ENCODE measurements at places on chromosomes 7 and 10. TPM values are rescaled to one million over a fixed set of nuclear protein-coding genes. Genes with fewer than 3 reads are reported as not detected.

- no peak for DNase-seq
These were observed 18.8 kb upstream of the GGCT start for GRCh38 chr7:30523466-30523865.

DNA sequence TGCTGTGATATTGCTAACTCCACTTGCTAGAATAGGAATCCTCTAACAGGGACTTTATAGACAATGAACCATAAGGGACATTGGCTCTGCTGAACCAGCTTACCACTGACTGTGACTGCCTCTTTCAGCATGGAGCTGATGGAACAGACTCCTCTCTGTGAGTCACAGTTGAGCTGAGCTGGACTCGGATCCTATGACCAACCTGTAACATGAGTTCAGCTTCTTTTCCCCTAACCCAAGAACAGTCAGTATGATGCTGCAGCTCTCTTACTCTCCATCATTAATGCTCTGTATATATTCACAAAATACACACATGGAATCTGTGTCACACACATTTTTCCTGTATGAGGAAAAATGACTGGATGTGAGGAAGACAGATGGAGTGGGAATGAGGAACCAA is 177.9 kb upstream of the BET1 start:
- no peak for DNase-seq

GRCh38 chr7:75572814-75573213 is 80.7 kb downstream of the SPDYE5 start:
- DNase-seq, result no peak

GRCh38 chr7:142477079-142477651 is 219.3 kb upstream of the PRSS58 start:
- DNase-seq, result no peak

GRCh38 chr7:25675789-25676474 is 447.6 kb upstream of the NPVF start:
- no peak for DNase-seq

DNA sequence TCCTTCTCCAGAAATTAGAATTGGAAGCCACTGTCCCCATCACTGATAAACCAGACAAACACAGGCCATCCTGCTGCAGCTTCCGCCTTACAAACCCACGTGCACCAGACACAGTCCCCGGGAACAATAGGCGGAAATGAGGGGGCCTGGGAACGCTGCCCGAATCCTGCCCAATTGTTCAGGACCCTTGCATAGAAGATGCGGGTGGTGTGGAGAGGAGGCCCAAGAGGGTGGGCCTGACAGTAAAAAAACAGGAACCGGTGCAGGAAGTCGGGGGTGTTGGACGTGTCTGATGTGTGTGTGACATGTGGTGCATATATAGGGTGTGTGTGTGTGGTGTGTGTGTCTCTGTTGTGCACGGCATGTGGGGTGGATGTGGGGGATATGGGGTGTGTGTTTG is 26.5 kb upstream of the CHST15 start:
- no peak for DNase-seq

DNA sequence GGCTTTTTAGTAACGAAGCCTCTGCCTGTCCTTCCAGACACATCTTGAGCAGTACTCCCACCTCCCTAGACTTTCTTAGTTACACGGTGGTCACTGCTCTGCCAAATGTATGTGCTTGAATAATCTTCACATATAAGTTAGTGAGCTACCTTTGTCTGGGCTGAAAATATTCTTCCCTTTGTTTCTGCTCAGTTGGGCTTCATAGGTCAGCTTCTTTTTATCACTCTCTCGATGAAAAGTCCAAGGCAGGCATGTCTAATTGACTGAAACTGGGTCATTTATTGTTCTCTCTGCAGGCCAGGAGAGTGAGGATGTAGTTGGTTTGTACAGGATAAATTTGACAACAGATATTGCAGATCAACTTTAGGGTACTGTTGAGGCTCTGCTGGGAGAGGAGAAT is 636.7 kb upstream of the IGFBP3 start:
- DNase-seq, result no peak

GRCh38 chr10:5644930-5645329 is 21.5 kb downstream of the ASB13 start:
- no peak for DNase-seq

DNA sequence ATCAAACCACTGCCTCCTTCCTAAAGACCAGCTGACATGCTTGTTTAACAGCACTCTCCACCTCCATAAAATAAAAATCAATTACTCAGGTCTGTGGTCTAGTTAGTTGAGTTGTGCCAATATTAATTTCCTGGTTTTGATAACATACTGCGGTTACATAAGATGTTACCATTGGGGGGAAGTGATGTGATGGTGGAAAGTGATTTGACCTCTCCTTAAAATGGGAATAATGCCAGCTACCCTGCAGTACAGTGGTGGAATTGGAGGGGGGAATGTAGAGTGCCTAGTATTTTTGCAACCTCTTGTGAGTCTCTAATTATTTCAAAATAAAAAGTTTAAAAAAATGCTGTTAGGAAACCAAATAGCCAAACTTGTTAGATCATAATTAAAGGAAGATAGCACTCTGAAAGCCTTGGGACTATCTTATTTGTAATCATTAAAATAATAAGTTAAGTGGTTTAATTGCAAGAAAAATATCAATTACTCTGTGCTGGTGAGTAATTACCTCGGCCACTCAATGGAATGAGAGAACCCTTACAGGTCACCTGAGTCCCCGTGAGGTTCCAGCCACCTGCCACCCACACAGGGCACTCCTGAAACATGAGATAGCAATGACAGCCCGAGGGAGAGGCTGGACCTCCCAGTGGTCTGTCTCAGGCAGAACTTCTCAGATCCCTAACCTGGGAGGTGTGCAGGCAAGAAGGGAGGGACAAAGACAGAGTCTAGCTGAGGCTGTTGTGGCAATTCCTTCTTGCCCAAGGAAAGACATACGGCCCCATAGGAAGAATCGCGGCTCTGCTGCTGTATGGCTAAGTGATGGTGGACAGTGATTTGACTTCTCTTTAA is 94.1 kb downstream of the SH3PXD2A start:
- no peak for DNase-seq

GRCh38 chr10:60597513-60597912 is 180.8 kb upstream of the CDK1 start:
- DNase-seq, result no peak

DNA sequence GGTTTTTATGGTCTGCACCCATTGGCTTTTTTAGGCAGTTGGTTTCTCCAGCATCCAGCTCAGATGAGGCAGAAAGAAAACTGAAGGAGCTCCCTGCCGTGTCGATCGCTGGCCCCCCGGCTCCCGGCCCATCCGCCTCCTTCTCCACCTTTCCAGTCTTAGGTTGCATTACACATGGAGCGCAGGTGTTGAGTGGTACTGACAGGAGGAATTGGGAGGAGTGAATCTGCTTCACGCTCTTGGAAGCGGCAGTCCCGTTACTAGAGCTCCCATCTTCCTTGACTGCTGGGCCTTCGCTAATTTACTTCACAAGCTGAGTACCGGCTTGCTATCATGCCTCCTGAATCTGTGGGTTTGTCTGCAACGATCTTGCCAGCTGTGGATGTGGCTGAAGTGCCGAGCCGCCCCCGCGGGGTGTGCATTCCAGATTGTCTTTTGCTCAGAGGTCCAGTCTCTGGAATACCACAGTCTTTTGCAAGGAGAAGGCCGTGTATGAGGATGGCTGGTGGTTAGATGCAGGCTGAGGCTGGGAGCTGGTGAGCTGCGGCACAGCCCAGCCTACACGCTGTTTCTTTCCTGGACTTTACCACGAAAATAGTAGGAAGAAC is 17.1 kb downstream of the IQCE start:
- no peak for DNase-seq

DNA sequence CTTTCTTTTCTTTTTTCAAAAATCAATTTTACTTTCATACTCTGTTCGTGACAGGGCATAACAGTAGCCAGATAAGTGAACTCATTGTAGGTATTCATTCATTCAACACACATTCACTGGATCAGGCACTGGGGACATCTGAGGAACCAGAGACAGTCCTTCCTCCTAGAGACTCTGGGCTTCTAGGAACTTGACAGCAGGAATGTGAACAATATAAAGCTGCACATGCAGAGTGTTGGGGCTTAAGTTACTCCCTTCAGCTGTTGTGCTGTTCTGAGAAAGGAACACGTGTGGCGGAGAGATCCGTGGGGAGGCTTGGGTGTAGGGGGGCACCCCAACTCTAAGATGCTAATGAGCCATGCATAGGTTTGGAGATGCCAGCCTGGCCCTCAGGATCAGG is 120.4 kb downstream of the PKD1L1 start:
- DNase-seq, result no peak

DNA sequence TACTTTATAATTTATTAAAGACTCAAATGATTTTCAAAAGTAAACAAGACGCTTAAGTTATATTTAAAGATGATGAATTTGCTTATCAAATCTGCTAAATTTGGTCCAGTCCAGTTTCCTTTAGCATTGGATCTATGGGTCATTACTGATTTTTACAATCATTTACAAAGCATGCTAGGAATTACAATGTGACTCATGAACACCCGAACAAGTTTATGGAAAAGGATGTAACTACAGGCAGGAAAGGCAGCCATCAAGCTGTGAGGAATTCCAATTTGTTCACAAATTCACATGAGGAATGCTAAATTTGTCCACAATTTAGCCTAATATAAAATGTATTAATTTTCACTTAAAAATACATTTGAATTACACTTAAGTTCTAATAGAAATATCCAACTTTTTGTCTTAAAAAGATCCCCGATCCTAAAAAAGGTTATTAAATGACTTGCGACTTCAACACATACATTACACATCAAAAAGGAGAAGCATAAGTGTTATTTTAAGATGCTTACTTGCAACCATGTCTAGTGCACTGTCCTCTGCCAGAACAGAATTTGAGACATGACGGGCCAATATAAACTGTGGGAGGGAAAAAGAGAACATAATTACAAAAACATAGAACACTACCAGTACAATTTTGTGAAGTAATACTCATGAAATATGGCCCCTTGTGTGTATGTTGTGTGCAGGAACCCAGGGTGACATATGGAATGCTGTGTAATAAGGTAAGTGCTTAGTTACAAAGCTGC is 194.2 kb upstream of the SLC26A5 start:
- DNase-seq, result no peak

DNA sequence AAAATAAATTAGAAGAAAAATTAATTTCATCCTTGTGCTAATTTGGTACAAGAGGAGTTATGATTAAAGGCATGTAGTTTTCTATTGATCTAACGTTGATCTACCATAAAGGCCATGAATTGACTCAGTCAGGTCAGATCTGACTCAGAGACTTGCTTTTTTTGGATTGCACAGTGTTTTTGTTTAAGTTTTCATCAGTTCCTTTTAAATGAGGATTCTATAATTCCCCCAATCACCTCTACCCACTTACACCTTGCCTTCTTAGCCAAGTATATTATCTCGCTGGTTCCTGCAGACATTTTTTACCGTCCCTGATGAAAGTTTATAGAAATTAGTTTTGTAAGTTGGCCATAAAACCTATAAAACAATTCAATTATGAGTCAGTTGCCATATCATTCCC is 132.4 kb upstream of the PALS2 start:
- no peak for DNase-seq

DNA sequence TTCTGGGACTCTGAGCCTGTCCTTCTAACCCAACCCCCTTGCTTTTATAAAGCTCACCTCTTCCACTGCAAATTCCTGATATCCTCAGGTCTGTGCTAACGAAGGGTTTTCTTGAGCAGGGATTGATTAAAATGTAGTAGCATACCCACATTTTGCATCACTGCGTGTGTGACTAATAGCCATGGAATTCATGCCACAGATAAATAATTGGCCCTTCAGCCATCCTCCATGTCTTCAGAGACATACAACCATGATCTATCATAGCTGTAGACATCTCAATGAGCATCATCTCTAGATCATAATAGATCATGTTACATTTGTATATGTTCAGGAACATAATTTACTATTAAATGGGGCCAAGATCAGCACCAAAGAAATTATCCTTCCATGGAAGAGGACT is 990.3 kb downstream of the KCNMA1 start:
- no peak for DNase-seq

GRCh38 chr7:151694828-151695580 is 175.3 kb upstream of the RHEB start:
- DNase-seq, result no peak

- no peak for DNase-seq
These were observed 37.9 kb downstream of the GLI3 start for GRCh38 chr7:42198974-42199668.

- DNase-seq, result peak; percentile 20
These were observed 47.5 kb upstream of the CACUL1 start for GRCh38 chr10:118802126-118802793.

DNA sequence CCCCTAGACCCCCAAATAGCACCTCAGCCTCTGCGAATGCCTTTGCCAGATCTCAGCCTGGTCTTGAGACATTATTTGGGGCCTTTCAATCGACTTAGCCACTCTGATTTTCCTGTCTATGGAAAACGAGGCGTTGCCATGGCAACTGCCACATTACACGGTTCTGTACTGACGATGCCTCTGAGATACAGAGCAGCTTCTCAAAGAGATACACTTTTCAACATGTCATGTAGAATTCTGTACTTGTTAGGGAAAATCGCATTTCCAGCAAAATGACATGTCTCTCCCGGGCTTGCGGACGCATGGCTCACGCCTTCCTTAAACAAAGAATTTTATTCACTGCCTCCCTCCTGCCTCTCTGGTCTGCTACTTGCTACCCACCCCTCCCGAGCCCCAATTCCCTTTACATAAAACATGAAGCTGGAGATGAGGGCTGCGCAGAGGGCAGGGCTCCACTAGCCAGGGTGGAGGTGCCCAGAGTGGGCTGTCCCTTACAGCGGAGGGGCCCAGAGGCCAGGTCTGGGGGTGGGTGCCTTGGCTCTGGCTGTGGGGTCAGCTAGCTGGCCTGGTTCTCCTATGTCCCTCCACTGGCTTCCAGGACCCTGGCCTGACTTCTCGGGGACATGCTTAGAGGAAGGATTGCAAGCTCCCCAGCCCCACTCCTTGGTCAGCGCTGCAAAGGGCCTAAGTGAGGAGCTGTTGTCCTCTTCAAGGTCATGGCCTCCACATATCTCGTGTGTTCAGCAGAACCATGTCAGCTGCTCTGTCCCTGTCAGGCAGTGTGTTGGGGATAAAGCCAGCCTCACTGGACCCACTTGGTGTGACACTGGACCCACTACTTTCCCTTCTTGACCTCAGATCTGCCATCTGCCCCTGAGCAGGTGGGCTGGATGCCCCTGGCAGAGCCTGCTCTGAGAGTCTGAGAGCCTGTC is 342.5 kb downstream of the RPS24 start:
- no peak for DNase-seq

TAC1 gene
- total RNA-seq, result not detected

SLC18A3 gene
- total RNA-seq, result not detected

TCF7L2 gene
- total RNA-seq, result 4.9 TPM

TRIM50 gene
- total RNA-seq, result 0.14 TPM

C10orf67 gene
- total RNA-seq, result not detected

CAPZA2 gene
- 90.0 TPM for total RNA-seq

ACTA2 gene
- total RNA-seq, result 182 TPM

MSS51 gene
- total RNA-seq, result 1.6 TPM

DOCK1 gene
- 10.0 TPM for total RNA-seq
